ENCODE measurements at places on chromosomes 6 and 20.

GRCh38 chr6:32971581-32972352 is 3.4 kb downstream of the BRD2 start:
- DNase-seq, result peak; percentile 98

DNA sequence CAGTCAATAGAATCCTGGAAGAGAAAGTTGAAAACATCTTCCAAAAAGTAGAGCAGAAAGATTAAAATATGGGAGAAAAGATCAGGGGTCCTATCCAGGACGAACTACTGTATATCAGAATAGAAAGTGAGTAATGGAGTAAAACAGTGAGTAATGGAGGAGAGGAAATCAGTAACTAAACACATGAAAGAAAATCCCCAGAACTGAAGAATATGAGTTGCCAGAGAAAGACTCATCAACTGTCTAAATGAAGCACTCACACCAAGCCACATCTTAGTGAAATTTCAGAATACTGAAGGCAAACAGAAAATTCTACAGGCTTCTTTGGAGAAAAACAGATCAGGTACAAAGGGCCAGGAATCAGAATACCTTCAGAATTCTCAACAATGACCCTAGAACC is 14.9 kb downstream of the IL17A start:
- no peak for DNase-seq

DNA sequence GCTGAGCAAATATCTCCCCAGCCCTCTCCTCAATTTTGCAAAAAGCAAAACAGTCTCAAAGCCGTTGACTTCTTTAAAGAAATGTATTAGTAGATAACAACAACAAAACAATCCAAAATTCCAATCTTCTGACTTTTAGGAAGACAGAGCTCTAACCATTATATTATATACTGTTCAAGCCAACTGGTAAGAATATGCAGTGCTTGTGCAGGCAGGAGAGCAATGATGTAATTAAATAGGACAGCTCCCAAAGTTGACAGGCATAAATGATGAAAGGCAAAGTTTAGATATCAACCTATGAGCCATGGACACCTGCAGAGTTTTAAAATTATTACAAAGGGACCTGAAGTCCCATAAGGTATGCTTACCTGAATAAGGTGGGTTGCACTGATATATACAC is 16.6 kb upstream of the CEP85L start:
- DNase-seq, result no peak

GRCh38 chr6:52189974-52190373 is 3.8 kb downstream of the IL17A start:
- DNase-seq, result no peak

- DNase-seq, result no peak
Measured at GRCh38 chr6:42264162-42264851, 46.6 kb upstream of the MRPS10 start.

- DNase-seq, result no peak
Measured at GRCh38 chr6:158816803-158817727, 2.1 kb downstream of the EZR start.

- DNase-seq, result no peak
Measured at GRCh38 chr6:25250878-25251277, 28.3 kb upstream of the CARMIL1 start.

DNA sequence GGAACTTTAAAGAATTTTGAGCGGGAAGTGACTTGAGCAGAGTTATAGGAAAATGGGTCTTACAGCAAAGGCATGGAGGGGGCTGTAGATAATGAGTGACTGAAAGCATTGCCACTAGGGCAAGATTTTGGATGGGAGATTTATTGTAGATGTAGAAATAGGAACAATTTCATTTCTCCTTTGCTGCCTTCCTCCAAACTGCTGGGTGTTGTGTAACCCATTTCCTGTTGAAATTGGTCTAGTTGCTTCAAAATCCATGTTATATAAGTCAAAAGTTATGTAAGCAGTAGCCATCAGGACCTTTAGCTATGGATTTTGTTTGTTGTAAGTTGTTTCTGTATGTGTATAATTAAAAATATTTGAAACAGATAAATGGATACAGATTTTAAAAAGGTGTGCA is 11.1 kb downstream of the YWHAB start:
- DNase-seq, result no peak

DNA sequence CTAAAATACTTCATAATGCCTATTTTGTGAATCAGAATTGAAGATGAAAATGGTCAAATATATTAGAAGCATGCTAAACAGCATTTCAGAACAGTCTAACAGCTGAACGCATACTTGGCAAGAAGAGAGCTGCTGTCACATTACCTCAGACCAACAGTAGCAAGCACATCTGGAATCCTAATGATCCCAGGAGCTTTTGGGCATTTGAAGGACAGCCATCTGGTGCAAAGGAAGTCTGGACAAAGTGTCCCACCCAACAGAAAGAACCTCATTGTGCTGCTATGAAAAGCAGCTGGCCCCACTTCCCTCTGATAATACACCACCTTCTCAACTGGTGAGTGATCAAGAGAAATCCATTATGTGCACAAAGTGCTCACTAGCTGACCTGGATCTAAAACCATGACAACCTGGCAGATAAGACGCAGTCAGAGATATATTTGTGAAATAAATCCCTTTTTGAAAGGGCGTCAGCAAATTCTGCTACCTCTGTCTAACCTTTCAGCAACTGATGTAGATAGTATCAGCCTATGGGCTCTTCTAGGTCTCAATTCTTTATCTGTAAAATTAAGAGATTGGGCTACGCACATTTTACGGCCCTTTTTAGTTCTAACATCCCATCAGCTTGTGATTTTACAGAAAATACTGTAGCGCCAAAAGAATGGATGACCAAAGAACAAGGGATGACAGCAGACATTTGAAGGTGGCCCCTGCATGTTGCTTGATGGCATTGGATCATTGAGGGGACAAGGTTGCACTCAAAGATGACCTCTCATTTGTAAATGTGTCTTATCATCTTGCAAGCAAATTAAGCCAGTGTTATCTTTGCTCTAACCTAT is 78.7 kb downstream of the SGK1 start:
- DNase-seq, result no peak

- no peak for DNase-seq
Measured at GRCh38 chr20:51810155-51811041, 8.1 kb upstream of the SALL4 start.

DNA sequence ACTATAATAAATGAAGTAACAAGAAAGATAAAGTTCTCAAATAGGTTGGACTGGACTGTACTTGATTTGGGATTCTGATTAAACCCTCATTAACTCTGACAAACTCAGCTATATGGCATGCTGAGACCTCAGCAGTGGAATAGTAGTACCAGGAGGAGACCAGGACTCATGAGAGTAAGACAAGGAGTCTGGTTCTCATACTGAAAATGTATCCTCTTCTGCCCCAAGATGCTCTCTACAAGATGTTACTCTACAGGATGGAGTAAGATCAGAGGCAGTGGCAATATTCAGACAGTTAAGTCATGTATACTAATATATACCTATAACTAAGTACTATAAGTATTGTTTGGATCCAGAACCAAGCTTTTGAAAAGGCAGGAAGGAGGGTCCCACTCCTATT is 31.9 kb upstream of the SYNCRIP start:
- DNase-seq, result no peak

DNA sequence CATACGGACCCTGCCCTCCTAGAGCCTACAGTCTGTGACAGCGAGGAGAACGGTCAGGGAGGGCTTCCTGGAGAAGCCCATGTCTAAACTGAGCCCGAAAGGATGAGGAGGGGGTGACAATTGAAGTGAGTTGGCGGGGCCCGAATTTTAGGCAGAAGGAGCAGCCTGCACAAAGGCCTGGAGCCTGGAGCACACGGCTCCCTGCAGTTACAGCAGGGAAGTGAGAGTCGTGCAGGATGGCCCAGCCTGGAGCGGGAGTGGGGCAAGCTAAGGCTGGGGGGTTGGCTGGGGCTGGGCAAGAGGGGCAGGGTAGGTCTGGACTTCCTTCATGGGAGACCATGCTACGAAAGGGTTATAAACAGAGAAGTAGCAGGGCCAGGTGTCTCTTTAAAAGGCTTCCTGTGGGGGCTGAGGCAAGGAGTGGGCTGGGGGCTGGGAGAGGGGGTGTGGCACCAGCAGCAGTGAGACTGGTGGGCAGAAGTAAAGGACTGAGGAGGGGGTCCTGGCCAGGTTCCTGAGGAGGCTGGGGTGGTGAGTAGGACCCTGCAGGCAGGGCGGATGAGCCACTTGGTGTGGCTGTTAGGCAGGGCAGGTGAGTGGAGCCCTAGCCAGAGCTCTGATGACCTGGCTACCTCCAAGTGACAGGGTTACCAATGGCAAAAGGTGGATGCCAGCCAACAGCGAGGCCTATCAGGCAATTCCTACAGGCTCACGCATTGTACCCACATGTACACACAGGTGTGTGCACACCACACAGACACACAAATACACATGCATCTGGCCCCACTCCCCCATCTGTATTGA is 119.2 kb downstream of the MRPL14 start:
- DNase-seq, result no peak

GRCh38 chr6:100809346-100809745 is 71.8 kb downstream of the ASCC3 start:
- no peak for DNase-seq

- DNase-seq, result no peak
Measured at GRCh38 chr20:62362991-62363919, 3.9 kb downstream of the LAMA5 start.

GRCh38 chr6:125732398-125732797 is 17.0 kb upstream of the HEY2 start:
- no peak for DNase-seq

GRCh38 chr20:2602746-2603145 is 49.7 kb upstream of the NOP56 start:
- no peak for DNase-seq

Measured in NCI-H2081 treated with DMSO at 0.1 percent for 48 hours (cell line).